ENCODE measurements at places on chromosomes 5 and 9.

- no peak for DNase-seq
These were observed 1.3 kb upstream of the SNX2 start for GRCh38 chr5:122773619-122774018.

DNA sequence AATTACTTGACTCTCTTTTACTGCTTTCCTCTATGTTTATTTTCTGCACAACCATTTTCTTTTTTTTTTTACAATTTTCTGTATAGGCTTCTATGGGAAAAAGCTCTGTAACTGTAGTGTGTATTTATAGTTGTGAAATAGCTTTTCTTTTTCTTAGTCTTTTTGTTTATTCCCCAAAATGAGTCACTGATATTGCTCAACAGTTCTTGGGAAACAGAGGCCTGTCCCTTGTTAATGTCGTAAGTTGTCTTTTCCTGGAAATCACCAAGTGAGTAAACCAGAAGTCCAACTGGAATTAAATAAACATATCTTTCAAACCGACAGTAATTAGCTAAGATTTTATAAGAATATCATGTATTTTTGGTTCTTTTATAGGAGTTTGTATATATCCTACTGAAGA is 325.1 kb upstream of the PRR16 start:
- DNase-seq = no peak

- no peak for DNase-seq
These were observed 1083.8 kb upstream of the NUDT12 start for GRCh38 chr5:104646416-104646815.

DNA sequence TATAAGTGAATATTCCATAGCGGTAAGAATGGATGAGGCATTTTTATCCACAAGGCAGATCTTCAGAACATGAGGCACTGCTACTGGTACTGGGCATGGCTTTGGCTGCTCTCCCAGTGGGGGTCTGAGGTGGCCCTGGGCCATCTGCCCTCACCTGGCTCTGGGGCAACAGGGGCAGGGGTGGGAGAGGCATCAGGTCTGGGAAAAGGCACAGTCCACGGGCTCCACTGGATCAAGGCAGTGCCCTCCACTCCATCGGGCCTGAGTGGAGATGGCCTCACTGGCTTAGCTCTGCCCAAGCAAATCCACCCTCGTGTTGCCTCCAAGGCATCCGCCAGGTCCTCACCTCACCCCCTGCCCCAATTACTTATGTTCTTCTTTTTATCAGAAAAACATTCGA is 10.9 kb upstream of the NKD2 start:
- no peak for DNase-seq

DNA sequence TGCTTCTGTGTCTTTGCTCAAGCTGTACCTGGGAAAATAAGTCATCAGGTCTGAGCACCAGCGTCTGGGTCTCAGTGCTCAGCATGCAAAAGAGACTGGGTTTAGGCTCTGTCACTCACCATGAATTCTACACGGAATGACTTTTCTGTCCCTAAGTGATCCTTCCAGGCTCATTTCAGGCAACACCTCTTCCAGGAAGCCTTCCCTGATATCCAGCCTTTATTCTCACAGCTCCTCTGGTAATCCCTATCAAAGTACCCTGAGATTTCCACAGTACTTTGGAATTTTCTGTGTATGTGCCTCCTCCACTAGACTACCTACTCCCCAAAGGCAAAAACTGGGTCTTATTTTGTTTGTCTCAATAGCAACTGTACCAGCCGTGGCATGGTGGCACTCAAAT is 92.7 kb upstream of the BOD1 start:
- DNase-seq = no peak

DNA sequence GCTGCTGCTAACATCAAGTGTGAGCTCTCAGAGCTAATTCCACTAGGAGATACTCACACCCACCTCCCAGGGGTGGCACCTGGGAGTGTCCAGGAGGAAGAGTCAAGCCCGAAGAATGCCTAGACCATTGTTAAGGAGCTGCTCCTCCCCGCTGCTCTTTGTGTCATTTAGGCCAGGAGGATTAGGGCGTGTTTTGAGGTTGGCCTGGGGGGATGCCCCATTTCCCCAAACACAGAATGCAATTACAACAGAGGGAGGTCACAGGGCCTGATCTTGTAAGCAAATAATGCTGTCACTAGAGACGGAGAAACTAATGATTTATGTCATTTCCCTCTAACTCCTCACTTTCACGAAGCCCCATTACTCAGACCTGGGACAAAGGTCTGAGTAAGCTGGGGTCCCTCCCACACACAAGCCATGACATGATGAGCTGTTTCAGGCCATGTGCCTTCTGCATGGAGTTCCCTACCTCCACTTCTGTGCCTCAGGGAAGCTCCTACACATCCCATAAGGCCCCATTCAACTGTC is 312.5 kb downstream of the ACTL7B start:
- DNase-seq = no peak

GRCh38 chr9:94740145-94740840 is 13.8 kb downstream of the AOPEP start:
- DNase-seq = no peak

DNA sequence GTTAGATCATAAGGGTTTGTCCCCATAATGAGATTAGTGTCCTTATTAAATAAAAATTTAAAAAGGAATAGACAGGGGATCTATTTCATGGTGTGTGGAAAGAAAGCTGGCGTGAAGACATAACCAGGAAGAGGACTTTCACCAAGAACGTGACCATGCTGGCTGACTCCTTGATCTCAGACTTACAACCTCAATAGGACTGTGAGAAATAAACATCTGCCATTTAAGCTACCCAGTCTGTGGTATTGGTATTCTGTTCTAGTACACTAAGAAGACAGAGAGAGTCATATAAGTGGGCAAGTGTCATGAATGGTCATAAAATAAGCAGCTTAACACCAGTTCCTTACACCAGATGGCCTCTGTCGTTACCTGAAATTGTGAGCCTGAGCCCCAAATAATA is 259.4 kb upstream of the CCNG1 start:
- no peak for DNase-seq

DNA sequence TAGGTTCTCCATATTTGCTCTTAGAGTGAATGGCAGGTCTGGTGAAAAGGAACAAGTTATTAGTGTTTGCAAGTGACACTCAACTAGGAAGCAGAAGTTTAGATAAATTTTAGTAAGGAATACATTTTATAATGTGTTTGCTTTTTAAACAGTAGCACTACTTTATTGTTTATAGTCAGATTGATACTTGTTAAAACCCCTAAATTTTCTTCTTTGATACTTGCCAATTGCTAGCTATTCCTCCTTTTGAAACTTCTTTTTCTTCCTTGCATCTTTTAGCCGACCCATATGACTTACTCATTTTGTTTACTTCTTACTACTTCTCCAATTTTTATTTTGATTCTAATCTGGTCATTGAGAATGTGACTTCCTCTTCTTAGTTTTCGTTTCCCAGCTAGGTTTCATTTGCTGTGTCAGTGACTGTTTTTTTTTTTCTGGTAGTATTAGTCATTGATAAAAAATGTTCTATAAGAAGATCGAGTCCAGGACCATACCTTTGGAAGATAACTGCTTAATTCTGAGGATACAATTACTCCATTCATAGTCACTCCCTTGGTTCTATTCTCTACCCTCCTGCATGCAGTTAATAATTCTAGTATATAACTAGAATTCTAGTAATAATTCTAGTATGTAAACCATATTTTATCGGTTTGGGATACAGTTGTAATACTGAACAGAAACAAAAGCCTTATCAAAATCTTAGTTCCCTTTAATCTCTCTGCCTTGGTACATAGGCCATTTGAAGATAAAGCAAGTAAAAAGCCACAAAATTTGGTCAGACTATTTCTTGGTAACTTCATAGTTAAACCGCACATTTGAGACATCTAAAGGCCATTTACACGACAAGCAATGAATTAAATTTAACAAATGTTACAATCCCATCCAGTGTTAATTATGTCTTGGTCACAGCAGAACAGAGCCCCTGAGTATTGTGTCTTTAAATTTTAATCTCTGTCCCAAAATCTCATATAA is 2.8 kb upstream of the RICTOR start:
- no peak for DNase-seq

DNA sequence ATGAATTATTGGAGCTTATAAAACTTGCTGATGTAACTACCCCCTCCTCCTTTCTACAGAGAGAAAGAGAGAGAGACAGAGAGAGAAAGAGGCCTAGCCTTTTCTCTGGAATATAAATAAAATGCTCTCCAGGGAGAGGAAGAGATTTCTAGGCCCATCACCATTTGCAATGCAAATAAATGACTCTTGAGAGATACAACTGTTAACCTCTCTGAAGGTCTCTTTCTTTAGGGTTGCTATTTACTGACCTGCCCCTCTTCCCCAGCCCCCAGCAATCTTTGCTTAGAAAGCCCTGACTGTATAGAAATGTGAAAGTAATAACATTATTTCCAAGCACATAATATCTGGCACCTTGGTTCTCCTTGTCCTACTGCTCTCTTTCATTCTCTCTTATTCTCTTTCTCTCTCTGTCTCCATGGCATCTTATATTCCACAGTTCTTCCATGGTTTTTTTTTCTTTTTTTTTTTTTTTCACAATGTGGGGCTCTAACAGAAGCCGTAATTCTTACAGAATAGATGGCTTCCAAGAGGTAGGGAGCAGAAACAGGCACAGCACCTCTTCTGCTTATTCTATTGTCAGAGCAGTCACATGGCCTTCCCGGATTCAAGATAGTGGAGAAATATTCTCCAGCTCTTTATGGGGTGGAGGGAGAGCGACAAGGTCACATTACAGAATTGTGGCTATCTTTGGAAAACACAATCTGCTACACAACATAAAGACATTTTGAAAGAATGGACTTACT is 1087.9 kb upstream of the NUDT12 start:
- DNase-seq = no peak

GRCh38 chr5:114010362-114010761 is 351.5 kb upstream of the KCNN2 start:
- DNase-seq = no peak

- DNase-seq = no peak
These were observed 22.9 kb upstream of the CAVIN4 start for GRCh38 chr9:100554935-100555401.

- no peak for DNase-seq
These were observed 675.9 kb downstream of the SEMA5A start for GRCh38 chr5:8869932-8870331.

DNA sequence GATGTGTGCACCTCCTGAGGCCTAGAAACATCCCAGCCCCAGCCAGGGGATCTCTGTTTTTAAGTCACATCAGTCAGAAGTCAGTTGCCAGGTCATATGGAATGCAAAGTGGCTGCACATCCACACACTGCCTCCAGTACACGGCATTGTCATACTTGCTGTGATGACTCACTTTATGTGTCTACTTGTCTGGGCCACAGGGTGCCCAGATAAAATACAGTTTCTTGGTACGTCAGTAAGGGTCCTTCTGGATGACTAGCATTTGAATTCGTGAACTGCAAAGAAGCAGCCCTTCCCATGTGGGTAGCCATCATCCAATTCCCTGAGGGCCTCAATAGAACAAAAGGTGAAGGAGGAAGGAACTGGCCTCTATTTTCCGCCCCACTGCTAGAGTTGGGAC is 27.7 kb downstream of the AUH start:
- DNase-seq = no peak

DNA sequence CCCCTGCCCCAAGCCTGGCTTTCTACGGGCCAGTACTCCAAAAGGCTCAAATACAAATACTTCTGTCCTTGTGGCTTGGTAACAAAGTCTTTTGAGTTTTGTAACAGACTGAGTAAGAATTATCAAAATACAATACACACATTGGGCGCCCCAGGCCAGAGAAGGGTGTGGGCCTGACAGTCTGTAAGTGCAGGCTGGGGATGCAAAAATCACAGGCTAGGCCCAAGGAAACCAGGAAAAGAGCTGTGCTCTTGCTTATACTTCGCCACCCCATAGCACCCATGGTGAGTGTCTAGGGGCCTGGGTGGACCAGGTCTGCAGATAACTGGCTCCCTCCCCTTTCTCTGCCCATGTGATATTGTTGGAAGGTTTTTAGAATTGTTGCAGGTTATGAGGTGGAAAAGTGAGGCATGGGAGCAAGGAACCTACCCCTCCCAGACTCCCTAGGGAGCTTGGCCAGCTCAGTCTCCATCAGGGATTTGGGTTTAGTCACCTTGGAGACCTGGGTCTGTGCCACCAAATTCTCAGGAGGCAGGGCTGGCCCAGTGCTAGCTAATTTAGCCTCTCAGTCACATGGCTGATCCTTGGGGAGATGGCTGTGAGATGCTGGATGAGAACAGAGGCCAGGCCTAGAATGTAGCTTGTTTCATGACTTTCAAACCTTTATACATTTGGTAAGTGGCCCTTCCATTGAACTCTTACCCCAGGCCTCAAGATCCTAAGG is 72.9 kb downstream of the TARS1 start:
- no peak for DNase-seq

GRCh38 chr5:150009671-150010387 is 9.3 kb downstream of the HMGXB3 start:
- no peak for DNase-seq

GRCh38 chr5:54491326-54491725 is 26.2 kb upstream of the SNX18 start:
- no peak for DNase-seq

GRCh38 chr5:56432321-56432720 is 199.2 kb upstream of the ANKRD55 start:
- DNase-seq = no peak

DNA sequence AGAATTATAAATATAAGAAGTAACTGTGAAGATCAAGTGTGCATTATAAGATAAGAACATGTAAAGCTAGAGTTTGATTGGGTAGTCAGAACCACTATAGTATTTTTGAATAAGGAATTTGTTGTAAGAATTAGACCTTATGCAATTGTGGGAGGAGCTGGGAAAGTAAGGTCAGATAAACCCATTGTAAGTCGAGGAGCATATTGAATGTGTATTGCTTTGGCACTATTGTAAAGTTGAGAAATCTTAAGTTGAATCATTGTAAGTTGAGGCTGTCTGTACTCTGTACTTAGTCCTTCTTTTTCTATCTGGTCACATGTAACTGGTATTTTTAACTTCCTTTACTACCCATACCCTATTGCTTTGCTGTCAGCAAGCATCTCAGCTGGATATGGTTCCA is 158.7 kb downstream of the CCDC171 start:
- no peak for DNase-seq

DNA sequence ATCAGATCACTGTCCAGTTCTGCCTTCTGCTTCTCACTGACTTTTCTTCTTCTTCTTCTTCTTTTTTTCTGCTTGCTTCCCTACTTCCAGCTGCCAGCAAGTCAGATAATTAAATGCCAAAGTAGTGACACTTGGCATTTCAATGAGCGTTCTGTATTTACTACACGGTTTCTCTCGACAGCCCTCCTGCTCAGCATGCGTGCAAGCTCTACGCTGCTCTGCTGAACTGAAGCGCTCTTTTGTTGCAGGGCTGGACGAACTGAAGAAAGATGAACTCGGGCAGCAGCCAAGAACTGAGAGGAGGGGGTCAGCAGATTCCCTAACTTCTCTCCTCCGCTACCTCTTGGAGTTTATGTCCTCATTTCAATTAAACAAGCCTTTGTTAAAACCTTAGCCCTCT is 319.1 kb downstream of the GLIS3 start:
- no peak for DNase-seq

All from activated gamma-delta T cell (primary cell).